Osteocyte (in vitro differentiated cells): ENCODE measurements at places on chromosomes 1 and 21. TPM values are rescaled to one million over a fixed set of nuclear protein-coding genes. Genes with fewer than 3 reads are reported as not detected.

DNA sequence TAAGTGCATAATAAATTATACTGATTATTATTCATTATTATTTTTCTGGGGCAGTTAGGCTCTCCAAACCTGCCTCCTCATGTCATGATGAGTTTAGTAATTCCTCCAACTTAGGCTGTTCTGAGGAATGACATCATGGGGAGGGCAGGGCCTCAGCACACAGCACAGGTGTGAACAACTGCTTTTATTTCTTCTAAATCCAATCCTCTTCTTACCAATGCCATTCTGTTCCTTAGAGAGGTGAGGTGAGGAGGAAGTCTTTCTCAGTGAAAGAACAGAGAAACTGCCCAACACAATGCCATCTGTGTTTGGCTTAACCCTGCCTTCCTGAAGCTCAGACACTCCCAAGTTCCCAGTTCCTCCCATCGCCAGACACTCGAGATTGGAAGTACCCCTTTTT lies 45.4 kb upstream of the WASF2 start:
- DNase-seq: no peak

GRCh38 chr1:10701145-10701544 lies 95.3 kb downstream of the CASZ1 start:
- DNase-seq: no peak

DNA sequence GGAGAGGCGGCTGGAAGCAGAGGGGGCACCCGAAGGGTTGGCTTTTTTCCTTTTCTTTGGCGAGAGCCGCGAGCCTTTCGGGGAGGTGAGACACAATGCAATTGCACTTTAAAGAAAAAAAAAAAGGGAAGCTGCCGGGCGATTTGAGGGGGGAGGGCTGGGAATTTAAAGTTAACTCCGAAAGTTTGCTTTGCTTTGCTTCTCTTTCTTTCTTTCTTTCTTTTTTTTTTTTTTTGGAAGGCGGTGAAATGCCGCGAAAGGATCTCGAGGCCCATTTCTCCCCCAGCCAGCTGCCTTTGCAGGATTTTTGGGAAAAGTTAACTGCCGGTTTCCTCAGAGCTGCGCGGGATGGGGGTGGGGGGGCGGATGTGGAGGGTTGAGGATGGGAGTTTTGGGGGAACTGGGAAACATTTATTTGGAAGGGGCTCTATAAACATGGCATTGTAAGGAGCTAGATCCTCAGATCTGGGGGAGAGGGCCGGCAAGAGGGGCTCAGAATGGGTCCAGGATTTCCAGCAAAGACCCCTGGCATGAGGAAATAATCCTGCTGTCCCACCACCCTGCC lies 997 bp downstream of the ZNF362 start:
- DNase-seq: no peak

DNA sequence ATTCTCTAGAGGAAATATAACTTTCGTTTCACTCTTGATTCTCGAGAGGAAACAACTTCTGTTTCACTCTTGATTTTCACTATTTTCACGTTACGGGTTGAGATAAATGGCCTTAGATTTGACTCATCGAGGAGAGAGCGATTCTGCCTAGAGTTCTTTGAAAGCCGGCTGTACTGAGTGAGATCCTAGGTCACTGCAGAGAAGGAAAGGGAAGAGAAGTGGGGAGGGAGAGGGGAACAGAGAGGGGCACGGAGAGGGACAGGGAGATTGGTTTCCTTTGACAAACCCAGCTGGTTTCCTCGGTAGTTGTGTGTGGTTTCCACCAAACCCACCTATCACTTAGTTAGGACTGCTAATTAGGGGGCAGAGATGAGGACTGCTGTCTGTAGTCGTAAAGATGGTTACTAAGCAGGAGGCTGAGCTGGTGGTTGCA lies 21.6 kb upstream of the GPR137B start:
- DNase-seq: no peak

GRCh38 chr1:46401154-46401913 lies 7.2 kb downstream of the FAAH start:
- DNase-seq: no peak

DNA sequence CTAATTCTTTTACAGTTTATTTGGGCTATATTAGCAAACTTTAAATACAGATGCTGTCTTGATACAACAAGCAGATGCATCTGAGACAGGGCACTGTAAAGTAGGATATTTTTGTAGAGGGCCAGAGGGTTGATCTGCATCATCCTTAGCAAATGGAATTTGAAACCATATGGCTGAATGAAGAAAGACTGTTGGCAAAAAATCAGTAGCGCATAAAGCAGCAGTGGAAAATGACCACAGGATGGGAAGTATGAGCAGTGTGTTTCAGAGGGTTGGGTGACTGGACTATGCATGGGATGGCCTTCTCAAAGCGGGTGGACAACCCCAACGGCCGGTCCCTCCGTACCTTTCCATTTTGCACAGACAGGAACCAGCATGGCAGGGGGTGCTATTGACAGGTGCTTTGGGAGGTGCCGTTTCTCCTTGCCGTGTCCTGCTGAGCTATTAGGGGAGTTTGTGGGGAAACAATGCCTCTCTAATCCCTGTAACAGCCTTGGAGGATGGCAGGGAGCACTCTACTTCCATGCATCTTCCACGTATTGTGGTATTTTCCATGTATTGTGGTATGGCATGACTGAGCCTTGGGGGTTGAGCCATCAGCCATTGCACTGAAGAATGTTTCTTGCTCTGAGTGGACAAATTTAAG lies 5.9 kb downstream of the LRRC8B start:
- DNase-seq: no peak

GRCh38 chr1:178768423-178768822 lies 43.4 kb downstream of the RALGPS2 start:
- no peak for DNase-seq

DNA sequence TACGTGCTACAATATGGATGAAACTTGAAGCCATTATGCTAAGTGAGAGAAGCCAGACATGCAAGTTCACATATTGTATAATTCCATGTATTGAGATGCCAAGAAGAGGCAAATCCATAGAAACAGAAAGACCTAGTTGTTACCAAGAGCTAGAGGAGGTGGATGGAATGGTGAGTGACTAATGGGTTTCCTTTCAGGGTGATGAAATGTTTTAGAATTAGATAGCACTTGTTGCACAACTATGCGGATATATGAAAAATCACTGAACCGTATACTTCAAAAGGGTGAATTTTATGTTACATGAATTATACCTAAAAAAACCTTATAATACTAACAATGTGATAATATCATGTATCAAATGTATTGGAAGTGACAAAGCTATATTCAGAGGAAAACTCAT lies 18.1 kb downstream of the EPHA10 start:
- DNase-seq: no peak

- no peak for DNase-seq
These were observed 40.6 kb downstream of the SRRM1 start for GRCh38 chr1:24683713-24684162.

DNA sequence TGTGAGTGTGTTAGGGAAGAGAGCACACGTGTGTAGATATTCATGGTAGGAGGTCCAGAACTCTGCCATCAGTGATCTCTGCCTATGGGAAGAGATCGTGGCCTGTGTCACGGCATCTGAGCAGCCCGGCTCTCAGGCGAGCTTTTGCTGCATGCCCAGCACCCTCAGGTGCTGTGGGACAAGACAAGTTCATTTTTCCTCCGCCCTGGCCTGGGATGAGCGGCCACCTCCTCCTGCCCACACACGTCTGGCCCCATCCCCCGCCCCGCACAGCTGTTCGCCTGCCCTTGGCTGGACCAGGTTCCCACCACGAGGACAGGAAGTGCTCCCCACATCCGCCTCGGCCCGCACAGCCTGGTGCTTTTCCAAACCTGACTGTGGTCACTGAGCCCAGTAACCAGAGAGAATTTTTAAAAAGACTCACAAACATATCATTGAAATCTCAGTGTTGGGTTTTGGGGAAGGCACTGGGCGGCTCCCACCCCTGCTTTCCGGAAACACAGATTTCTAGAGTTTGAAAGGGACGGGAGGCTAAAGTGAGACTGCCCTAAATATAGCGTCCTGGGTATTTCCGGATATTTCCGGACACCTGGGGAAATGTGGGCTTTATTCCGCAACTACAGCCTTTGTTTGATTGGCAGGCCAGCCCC lies 18.0 kb downstream of the BMP8A start:
- DNase-seq: no peak

DNA sequence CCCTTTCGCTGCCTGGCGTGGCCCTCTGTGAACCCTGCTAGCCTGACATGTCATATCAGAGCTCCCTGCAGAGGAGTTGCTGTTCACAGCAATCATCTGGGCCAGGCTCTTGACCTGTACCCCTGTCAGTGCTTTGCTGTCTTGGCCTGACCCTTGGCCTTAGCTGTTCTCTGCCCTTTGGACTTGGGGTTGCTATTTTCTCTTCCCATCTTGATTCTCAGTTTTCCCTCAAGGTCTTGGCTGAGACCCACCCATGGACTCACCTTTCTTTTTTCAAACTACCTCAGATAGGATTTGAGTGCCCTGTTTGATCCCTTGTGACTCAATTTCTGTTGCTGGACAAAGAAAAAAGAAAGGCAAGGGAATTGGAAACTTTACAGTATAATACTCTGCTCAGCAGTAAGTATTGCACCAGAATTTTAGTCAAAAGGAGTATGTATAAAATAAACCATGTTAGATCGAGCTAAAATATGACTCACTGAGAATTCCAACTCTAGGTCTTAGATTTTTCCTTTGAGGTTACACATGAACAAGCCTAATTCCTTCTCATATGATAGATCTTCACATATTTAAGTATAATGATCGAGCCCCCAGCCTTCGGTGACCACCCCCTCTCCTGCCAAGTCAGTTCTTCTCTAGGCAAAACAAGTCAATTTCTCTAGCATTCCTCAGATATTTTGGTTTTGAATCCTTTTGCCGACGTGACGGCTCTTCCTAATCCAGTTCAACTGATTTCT lies 110.5 kb downstream of the NGF start:
- no peak for DNase-seq

DNA sequence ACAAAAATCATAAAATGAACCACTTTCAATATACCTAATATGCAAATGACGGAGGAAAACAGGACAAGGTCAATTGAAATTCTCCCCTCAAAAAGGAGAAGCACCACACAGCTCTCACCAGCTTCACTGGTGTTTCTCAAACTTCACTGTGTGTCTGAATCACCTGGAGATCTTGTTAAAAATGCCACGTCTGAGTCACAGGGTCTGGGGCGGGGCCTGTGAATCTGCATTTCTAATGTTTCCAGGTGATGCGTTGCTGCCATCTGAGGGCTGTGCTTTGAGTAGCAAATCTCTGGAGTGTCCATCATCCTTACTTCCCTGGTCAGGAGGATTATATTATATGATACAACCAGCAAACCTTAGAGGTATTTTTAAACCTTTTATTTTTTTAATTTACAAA lies 9.0 kb downstream of the CLDN19 start:
- DNase-seq: peak; percentile 42

DNA sequence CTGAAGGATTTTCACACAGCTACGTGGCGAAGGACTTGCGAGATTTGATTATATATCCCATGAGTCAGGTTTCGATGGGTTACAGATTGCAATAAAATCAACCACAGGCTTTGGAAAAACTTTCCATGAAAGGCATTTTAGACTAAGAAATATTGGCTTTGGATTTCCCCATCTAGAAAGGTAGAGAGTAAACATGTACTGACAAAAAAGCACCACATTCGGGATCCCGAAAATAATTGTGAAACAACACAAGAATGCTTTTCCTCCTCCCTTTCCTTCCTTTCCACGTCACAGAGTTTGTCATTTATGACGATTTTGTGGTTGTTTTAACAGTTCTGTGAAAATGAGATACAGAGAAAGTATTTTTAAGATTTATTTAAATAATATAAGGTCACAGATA lies 38.5 kb downstream of the TGFB2 start:
- no peak for DNase-seq

DNA sequence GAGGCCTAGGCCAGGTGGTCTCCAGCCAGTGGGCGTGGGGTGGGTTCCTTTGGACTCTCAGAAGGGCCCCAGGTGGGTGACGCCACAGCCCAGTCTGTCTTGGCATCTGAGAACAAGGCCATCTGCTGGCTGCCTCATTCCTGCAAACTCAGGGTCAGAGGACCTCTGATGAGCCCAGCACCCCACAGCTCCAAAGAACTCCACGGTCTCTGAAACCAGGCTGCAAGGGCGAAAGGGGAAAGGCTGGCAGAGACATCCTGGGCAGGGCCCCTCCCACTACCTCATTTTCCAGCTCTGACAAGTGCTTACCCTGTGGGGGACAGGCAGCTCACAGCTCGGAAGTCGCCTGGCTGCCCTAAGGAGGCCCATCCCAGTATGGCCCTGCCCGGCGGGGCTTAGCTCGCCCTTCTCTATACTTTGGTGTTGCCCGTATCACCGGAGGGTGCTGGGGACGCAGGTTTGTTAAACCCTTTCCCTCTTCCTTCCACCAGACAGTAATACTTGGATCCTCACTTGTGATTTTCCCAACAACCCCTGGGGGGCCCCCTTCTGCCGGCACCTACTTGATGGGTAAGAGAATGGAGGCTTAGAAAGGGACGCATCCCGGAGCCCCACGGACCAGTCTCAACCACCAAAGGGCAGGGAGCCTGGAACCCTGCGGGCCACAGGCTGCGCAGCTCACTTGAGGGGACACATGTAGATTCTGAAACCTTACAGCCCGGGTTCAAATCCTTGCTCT lies 10.9 kb upstream of the EDN2 start:
- DNase-seq: no peak

- DNase-seq: peak; percentile 75
These were observed 27.6 kb upstream of the PKP1 start for GRCh38 chr1:201255479-201256362.

GRCh38 chr21:35509001-35509704 lies 460.1 kb upstream of the RUNX1 start:
- DNase-seq: no peak

DNA sequence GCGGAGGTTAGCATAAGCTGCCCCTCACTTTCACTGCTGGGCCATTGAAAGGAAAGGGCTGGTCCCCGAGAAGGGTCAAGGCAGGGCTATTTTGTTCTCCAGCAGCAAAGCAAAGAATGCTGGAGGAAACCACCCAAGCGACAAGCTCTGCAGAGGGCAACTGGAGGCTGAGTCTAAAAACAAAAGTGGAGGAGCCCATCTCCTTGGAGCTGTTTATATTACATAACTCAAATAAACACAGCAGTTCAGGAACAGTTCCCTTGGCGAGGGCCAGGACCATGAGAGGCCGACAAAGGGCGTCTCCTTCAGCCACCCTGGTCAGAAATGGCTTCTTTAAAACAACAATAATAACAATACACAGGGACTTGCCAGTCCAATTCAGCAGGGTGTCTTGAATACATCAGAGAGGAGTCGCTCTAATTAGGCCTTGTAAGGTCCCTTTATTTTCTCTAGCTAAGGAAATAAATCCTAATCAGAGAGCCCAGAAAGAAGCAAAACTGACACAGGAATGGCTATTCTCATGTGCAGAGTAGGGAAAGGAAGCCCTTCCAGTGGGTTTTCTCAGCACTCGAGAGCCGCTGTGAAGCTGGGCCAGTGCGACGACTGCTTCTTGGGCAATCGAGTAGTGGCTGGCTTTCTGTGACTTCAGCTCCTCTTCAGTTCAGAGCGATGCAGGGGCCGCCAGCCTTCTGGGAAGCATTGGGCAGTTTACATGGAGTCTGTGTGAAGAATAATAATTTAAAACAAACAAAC lies 57.0 kb upstream of the TARBP1 start:
- DNase-seq: no peak

PRKAA2 gene
- total RNA-seq: 1.8 and 2.0 TPM in 2 replicates

TAL1 gene
- total RNA-seq: not detected in 2 replicates

AADACL3 gene
- total RNA-seq: not detected in 2 replicates

AIRE gene
- not detected in 2 replicates for total RNA-seq

MR1 gene
- total RNA-seq: 3.7 and 4.3 TPM in 2 replicates

SHE gene
- not detected in 2 replicates for total RNA-seq

AURKAIP1 gene
- total RNA-seq: 116 and 120 TPM in 2 replicates

TMEM9 gene
- 63.9 and 64.2 TPM in 2 replicates for total RNA-seq

ZNF683 gene
- not detected in 2 replicates for total RNA-seq

BMP8B gene
- total RNA-seq: 0.08 TPM in 1 of 2 replicates, not detected in the other

CYP4Z1 gene
- not detected in 2 replicates for total RNA-seq

OR10Z1 gene
- not detected in 2 replicates for total RNA-seq

F13B gene
- not detected in 2 replicates for total RNA-seq

INAVA gene
- 2.0 and 2.1 TPM in 2 replicates for total RNA-seq
